ENCODE measurements at places on chromosomes 3 and 15.
A peak's percentile ranks its signal among the peaks of the same experiment; 100 is the strongest.

- H3K4me3 ChIP-seq: no peak overlapping the region
- peaks cover 46% of the 10 kb centered on the region for H3K27me3 ChIP-seq
- H3K4me1 ChIP-seq: peaks cover 15% of the 10 kb centered on the region
- DNase-seq: no peak
- H3K36me3 ChIP-seq: no peaks in the 10 kb centered on the region
- H3K27ac ChIP-seq: no peak overlapping the region
These were observed 2.9 kb downstream of the ESYT3 start for GRCh38 chr3:138437281-138437680.

GRCh38 chr3:183688874-183689273 is 8.7 kb upstream of the YEATS2 start:
- no peak overlapping the region for H3K27ac ChIP-seq
- no peak for DNase-seq
- no peaks in the 10 kb centered on the region for H3K27me3 ChIP-seq
- no peaks in the 10 kb centered on the region for H3K36me3 ChIP-seq
- H3K4me1 ChIP-seq: peaks cover 4% of the 10 kb centered on the region

DNA sequence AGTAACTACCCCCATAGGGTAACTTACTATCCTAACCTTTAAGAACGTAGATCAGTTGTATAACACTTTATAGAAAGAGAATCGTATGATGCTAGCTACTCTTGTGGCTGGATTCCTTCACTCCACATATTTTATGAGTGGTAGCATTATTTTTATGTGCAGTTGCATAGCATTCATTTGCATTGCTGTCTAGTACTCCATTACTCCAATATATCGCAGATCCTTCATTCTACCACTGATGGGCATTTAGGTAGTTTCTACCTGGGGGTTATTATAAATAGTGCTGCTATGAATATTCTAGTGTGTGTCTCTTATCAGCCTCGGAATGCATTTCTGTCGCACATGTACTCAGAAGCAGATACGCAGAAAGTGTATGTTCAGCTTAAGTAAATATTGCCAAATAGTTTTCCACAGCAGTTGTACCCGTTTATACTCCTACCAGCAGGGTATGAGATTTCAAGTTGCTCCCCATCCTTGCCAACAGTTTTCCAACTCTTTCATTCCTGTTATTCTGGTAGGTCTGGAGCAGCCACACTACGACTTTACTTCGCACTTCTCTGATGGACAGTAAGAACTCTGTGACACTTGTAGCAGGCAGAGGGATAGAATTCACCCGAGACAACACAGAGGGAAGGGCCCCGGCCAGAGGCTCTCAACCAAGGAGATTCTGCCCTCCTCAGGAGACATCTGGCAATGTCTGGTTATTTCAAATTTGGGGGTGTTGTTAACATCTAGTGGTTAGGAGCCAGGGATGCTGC is 9.8 kb upstream of the VGLL4 start:
- H3K4me1 ChIP-seq: no peaks in the 10 kb centered on the region
- H3K4me3 ChIP-seq: no peak overlapping the region
- H3K27ac ChIP-seq: no peak overlapping the region

DNA sequence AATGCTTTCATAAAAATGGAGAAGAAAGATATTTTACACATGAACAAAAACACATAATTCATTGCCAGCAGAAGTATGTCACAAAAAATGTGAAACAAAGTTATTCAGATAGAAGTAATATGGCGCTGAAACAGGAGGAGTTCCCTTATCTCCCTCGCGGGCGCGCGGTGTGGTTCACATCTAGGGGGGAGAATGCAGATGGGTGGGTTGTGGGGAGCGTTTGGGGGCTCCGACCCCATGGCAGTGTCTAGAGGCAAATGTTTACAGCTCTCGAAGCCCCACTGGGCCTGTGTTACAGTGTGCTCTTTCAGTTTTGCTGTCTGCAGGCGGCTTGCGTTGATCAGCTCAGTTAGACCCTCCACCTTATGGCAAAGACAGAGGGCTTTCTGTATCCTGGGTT is 297.5 kb downstream of the CGGBP1 start:
- H3K36me3 ChIP-seq: no peaks in the 10 kb centered on the region
- no peaks in the 10 kb centered on the region for H3K4me1 ChIP-seq
- no peaks in the 10 kb centered on the region for H3K27me3 ChIP-seq
- no peak for DNase-seq
- H3K4me3 ChIP-seq: no peak overlapping the region

- peaks cover 11% of the 10 kb centered on the region for H3K36me3 ChIP-seq
- peaks cover 4% of the 10 kb centered on the region for H3K4me1 ChIP-seq
- DNase-seq: no peak
- peaks cover 28% of the 10 kb centered on the region for H3K27me3 ChIP-seq
- H3K4me3 ChIP-seq: no peak overlapping the region
These were observed 2.2 kb downstream of the HOMER2 start for GRCh38 chr15:82950295-82950694.

- H3K4me3 ChIP-seq: no peak overlapping the region
- no peaks in the 10 kb centered on the region for H3K27me3 ChIP-seq
- peak; percentile 78 for DNase-seq
- H3K27ac ChIP-seq: peak overlapping the region; percentile 84
- H3K36me3 ChIP-seq: no peaks in the 10 kb centered on the region
- H3K4me1 ChIP-seq: peaks cover 19% of the 10 kb centered on the region
These were observed 23.2 kb downstream of the SPTBN5 start for GRCh38 chr15:41870689-41871081.

GRCh38 chr3:65448120-65448519 is 590.6 kb downstream of the MAGI1 start:
- H3K4me1 ChIP-seq: no peaks in the 10 kb centered on the region
- no peak overlapping the region for H3K4me3 ChIP-seq
- no peaks in the 10 kb centered on the region for H3K27me3 ChIP-seq
- no peaks in the 10 kb centered on the region for H3K36me3 ChIP-seq
